ENCODE measurements at places on chromosomes 5 and 9.

GRCh38 chr5:173016598-173017046 lies 33.1 kb downstream of the ATP6V0E1 start:
- DNase-seq: no peak

DNA sequence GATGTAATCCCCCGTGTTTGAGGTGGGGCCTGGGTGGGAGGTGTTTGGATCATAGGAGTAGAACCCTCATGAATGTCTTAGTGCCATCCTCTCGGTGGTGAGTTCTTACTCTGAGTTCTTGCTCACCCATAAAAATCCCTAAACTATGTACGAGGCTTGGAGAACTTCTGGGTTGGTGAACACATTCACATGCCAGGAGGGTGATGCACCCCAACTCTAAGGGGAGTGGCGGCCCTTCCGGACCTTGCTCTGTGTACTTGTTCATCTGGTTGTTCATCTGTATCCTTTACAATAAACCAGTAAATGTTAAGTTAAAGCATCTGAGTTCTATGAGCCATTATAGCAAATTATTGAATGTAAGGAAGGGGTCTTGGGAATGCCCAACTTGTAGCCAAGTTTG lies 36.0 kb upstream of the RIC1 start:
- DNase-seq: no peak

GRCh38 chr5:38465702-38466423 lies 90.6 kb downstream of the LIFR start:
- no peak for DNase-seq

DNA sequence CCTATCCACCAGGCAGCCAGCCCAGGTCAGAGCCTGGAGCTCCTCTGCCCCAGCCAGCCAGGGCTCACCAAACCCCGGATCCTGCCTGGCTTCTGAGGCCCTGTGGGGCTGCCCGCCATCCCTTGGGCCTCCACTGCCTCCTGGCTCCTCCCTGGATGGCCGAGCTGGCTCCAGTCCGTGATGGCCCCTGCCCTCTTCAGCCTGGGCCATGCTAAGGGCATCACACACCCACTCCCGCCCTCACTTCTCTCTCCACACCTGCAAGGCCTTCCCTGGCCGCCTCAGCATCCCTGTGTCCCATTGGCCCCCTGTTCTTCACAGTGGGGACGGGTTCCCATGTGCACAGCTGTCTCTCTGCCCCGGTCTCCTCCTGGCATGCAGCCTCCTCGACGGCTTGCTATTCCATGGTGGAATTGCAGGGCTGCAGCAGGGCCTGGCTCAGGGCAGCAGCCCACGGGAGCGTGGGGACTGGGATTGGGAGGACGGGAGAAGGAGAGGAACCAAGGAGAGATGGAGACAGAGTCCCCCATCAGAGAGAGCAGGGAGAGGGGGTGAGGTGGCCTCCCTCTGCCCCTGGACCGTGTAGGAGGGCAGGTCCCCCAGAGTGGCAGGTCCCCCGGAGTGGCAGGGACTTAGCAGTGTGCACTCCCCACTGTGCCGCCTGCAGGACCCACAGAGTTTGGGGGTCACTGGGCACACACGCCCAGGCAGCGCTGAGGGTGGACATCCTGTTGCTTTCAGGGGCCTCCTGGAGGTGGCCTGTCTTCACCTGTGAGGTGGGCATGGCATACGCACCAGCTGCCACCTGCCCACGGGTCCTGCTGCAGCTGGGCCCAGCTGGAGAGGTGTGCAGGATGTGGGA lies 16.7 kb upstream of the RNU6ATAC start:
- DNase-seq: no peak

- DNase-seq: no peak
These were observed 443.5 kb upstream of the CDH6 start for GRCh38 chr5:30749971-30750370.

Data from stimulated activated CD4-positive, alpha-beta T cell treated with anti-CD3 and anti-CD28 coated beads, Interleukin-12 subunit alpha, Interleukin-12 subunit beta, amount 100 ng/mL, for 24 hours (primary cell).